ENCODE measurements at places on chromosomes 12 and 14.

GRCh38 chr14:77301103-77301502 is 19.6 kb downstream of the POMT2 start:
- peak; percentile 47 for DNase-seq

GRCh38 chr12:57461917-57462250 is 2.3 kb downstream of the GLI1 start:
- no peak for DNase-seq

DNA sequence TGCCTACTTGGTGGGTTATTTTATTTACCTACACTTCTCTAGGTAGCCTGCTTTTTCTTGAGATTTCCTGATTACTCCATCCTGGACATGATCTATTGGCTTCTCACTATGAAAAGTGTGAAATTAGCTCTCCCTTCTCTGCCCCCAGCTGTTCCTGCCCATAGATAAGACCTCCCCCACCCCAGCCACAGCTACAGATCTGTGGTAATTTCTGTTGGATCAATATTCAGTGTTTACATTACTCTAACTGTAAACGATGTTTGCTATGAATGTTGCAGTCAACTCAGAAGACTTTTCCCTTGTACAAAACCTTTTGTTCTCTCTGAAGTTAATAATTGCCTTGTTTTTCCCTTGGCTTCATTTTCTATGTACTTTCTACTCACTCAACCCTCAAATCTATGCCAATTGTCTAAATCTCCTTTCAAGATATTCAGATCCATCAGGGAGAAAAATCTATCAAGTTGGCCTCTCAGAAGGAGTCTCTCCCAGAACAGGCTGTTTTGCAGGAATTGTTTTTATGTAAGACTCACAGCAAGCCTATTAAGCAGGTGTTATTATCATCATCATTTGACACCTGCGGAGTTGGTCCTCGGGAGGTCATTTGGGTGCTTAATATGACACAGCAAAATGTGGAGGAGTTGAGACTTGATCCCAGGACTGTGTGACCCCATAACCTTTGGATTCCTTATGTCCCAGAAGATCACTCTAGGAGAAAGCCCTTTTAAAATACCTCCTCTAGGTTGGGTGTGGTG is 227.4 kb downstream of the SUDS3 start:
- DNase-seq, result no peak

DNA sequence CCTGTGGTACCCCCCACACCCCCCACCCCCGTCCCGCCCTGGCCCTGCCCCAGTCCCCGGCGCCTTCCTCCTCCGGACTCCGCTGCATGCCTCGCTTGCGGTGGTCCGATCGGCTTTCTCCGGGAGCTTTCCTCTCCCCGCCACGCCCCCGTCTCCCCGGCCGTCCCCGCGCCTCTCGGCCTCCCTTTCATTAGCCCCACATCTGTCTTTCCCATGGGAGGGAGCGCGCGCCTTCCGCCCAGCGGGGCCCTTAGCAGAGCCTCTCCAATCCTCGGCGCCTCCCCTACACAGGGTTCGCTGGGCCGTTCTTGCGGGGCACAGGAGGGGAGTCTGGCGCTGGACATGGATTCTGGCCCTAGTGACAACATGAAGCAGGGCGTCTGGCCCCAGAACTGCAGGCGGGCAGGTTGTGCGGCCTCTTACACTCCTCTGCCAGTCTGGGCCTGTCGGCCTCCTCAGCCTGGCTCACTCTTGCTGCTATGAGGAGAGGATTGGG is 1.5 kb upstream of the EFS start:
- DNase-seq, result no peak

DNA sequence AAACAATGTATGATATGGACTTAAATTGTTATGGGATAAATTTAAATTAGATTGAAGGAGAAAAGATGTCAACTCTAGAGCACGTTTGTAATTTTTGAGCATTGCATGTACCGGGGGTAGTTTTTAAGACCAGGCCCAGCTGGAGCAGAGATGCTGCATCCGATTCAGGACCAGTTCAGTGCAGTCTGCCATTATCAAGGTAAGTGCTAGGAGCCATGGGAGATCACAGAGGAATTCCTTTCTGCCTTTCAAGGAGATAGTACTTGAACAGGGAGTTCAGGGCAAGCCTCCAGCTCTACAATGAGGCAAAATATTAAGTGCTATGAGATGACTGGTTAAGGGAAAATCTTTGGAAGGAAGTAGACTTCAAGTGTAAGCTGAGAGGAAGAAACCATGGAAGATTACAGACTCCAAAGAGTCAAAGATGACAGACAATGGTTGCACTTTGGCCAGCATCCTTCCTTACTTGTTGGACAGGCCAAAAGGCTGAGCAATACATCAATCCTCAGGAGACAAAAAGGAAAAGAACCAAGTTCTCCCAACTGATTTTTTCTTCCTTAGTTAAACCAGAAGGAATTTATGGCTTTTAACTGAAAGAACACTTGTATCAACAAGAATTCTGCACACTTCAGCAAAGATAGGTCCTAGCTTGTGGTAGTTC is 113.2 kb upstream of the HIF1A start:
- no peak for DNase-seq

DNA sequence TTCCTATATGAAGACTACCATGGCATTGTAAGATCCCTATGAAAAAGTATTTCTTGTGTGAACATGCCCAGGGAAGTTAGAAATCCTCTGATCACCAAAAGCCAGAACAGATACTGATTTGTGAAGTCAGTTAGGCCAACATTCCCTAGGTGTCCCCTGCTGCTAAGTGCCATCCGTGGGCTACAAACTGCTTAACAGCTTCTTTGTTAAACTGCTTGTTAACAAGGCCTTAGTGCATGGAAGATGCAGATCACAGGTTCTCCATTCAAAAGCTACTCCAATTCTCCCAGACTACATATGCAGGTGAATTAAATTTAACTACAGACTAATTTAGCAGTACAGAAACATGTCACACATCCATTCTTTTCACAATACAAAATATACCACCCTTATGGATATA is 108.2 kb downstream of the PRICKLE1 start:
- no peak for DNase-seq

- DNase-seq, result no peak
Measured at GRCh38 chr12:132619386-132620112, 973 bp downstream of the P2RX2 start.
